ENCODE measurements at places on chromosomes 11 and 22. TPM values are rescaled to one million over a fixed set of nuclear protein-coding genes. Genes with fewer than 3 reads are reported as not detected.

- H3K27ac ChIP-seq = no peak overlapping the region
- H3K27me3 ChIP-seq = no peaks in the 10 kb centered on the region
- H3K4me1 ChIP-seq = no peaks in the 10 kb centered on the region
- H3K36me3 ChIP-seq = no peaks in the 10 kb centered on the region
- H3K4me3 ChIP-seq = no peak overlapping the region
- DNase-seq = no peak
Observed at GRCh38 chr22:48603621-48604320, 1223.9 kb downstream of the BRD1 start.

DNA sequence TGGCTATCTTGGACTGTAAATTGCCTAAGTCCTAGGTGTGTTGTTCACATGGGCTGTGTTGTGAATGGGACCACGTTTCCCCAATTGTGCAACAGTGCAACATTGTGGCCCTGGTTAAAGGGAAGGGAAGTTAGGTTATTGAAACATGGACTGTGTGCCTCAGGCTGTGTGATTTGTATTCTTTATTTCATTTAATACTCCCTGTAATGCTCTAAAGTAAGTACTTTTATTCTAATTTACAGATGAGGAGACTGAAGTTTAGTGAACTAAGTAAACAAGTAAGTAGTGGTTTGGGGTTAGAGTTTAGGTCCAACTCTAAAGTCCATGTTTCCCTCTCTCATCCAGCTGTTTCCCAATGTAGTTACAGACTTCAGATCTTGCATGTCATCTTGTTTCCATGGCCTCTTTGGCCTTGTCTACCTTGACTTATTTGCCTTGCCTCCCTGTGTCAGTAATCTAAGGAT, 77.7 kb downstream of the STIM1 start:
- DNase-seq = no peak
- H3K4me3 ChIP-seq = no peak overlapping the region
- H3K27me3 ChIP-seq = no peaks in the 10 kb centered on the region
- no peak overlapping the region for H3K27ac ChIP-seq
- no peaks in the 10 kb centered on the region for H3K36me3 ChIP-seq

DNA sequence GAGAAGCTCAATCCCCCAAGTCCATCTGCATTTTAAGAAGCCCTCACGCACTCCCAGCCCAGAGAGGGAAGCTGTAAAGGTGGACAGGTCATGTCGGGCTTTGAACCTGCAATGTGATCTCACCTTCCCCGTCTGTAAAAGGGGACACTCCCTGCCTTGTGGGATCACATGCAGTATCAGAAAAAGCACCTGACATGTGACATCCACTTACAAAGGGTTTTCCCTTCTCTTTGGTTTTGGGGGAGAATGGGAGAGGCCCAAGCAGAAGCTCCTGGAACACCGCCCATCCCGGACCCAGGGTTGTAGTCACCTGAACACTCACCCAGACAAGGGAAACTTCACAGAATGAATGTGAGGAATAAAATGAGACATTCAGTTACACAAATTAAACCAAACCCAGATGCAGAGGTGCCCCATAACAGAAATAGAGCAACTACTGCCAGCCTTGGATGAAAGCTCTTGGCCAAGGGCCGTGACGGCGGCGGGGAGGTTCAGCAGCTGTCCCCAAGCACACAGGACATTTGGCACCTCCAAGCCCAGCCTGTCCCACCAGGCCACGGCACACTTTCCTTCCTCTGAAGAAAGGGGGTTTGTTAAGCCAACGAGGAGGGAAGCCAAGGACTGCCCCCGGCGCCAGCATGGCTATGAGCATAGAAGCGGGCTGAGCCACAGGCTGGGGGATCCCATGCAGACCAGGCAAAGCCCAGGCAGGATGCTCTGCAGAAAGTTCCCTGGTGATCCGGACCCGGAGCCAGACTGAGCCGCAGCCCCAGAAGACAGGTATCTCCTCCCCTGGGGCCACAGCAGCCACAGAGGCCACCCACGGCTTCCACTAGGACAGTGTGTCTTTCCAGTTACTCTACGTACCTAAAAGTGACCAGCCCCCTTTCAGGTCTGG, 3.8 kb downstream of the BID start:
- H3K27me3 ChIP-seq = no peaks in the 10 kb centered on the region
- H3K36me3 ChIP-seq = no peaks in the 10 kb centered on the region
- DNase-seq = no peak
- H3K4me3 ChIP-seq = no peak overlapping the region
- H3K27ac ChIP-seq = no peak overlapping the region

Gene FOLR1
- 163 TPM for total RNA-seq

Gene VPS26B
- 37.2 TPM for total RNA-seq

DNA sequence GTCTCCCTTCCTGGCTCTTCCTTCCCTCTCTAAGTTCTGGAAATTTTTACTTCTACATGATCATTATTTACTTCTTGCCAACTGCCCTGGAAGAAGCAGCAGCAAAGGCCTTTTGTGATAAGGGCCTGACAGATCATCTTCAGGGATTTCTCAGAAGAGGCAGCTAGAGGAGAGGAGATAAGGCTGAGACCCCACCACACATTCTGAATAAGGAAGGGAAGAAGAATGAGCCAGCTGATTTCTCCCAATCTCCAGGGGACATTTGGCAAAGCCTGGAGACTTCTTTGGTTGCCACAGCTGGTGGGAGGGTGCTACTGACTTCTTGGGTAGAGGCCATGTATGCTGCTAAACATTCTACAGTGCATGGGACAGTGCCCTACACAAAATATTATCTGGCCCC, 122.4 kb upstream of the OR9Q1 start:
- no peak overlapping the region for H3K4me3 ChIP-seq
- no peak for DNase-seq
- H3K36me3 ChIP-seq = no peaks in the 10 kb centered on the region
- no peak overlapping the region for H3K27ac ChIP-seq

GRCh38 chr11:69087133-69087524, 38.4 kb downstream of the TPCN2 start:
- H3K4me3 ChIP-seq = no peak overlapping the region
- H3K4me1 ChIP-seq = no peaks in the 10 kb centered on the region
- DNase-seq = no peak
- H3K27ac ChIP-seq = no peak overlapping the region
- no peaks in the 10 kb centered on the region for H3K27me3 ChIP-seq

- no peaks in the 10 kb centered on the region for H3K36me3 ChIP-seq
- no peaks in the 10 kb centered on the region for H3K4me1 ChIP-seq
- H3K4me3 ChIP-seq = no peak overlapping the region
- H3K27ac ChIP-seq = no peak overlapping the region
- no peak for DNase-seq
Observed at GRCh38 chr11:17782603-17783337, 48.2 kb downstream of the KCNC1 start.

Gene TYR
- not detected for total RNA-seq

- H3K27ac ChIP-seq = no peak overlapping the region
- H3K27me3 ChIP-seq = no peaks in the 10 kb centered on the region
- no peak overlapping the region for H3K4me3 ChIP-seq
- H3K36me3 ChIP-seq = no peaks in the 10 kb centered on the region
- H3K4me1 ChIP-seq = peaks cover 75% of the 10 kb centered on the region
Observed at GRCh38 chr22:21858025-21858764, 9.2 kb downstream of the MAPK1 start.

- H3K27ac ChIP-seq = peak overlapping the region; percentile 11
- no peak overlapping the region for H3K4me3 ChIP-seq
- DNase-seq = peak; percentile 26
- peaks cover 26% of the 10 kb centered on the region for H3K36me3 ChIP-seq
Observed at GRCh38 chr11:125091877-125092664, 19.4 kb downstream of the TMEM218 start.

Gene OR8G1
- total RNA-seq = not detected

Gene INS
- total RNA-seq = not detected

GRCh38 chr11:121067962-121068647, 32.9 kb upstream of the TECTA start:
- no peak overlapping the region for H3K4me3 ChIP-seq
- DNase-seq = no peak
- H3K36me3 ChIP-seq = peaks cover 47% of the 10 kb centered on the region
- no peak overlapping the region for H3K27ac ChIP-seq
- peaks cover 3% of the 10 kb centered on the region for H3K4me1 ChIP-seq

DNA sequence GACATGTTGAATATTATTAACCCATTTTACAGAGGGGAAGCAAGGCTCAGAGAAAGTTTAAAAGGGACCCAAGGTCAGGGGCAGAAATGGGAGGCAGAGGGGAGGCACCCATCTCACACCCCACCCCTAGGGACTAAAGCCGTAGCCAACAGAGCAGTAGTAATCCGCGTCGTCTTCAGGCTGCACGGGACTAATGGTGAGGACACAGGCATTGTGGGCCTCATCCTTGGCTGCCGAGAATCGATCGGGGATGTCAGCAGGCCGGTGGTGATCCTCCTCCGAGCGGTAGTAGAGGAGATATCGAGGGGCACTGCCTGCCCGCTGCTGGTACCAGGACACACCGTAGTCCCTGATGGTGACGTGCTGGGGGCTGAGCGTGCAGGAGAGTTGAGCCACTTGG, 1.5 kb downstream of the VPREB3 start:
- DNase-seq = no peak
- H3K4me3 ChIP-seq = no peak overlapping the region
- no peak overlapping the region for H3K27ac ChIP-seq
- peaks cover 8% of the 10 kb centered on the region for H3K4me1 ChIP-seq
- no peaks in the 10 kb centered on the region for H3K27me3 ChIP-seq

DNA sequence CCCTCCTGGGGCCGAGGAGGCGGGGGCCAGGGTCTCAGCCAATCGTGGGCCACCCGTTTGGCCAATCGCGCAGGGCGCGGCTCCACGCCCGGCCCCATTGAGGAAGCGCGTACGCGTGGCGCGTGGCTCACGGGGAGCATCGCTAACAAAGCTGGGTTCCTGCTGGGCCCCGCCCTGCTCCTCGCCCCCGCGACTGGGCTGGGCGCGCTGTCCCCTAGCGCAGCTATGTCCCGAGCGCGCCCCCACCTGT, 614 bp upstream of the ASCL2 start:
- peak; percentile 85 for DNase-seq
- peaks cover 29% of the 10 kb centered on the region for H3K27me3 ChIP-seq
- H3K36me3 ChIP-seq = no peaks in the 10 kb centered on the region
- H3K4me3 ChIP-seq = peak overlapping the region; percentile 21
- no peak overlapping the region for H3K27ac ChIP-seq

GRCh38 chr11:95599959-95600586, 189.5 kb downstream of the FAM76B start:
- H3K36me3 ChIP-seq = no peaks in the 10 kb centered on the region
- no peak overlapping the region for H3K27ac ChIP-seq
- no peak overlapping the region for H3K4me3 ChIP-seq
- no peaks in the 10 kb centered on the region for H3K27me3 ChIP-seq

Gene TRIM49
- not detected for total RNA-seq

- H3K4me3 ChIP-seq = no peak overlapping the region
- DNase-seq = no peak
- no peak overlapping the region for H3K27ac ChIP-seq
- H3K27me3 ChIP-seq = no peaks in the 10 kb centered on the region
- H3K36me3 ChIP-seq = no peaks in the 10 kb centered on the region
Observed at GRCh38 chr11:83473743-83474142, 187.6 kb upstream of the CCDC90B start.

Gene PTGDR2
- 1.8 TPM for total RNA-seq

Gene NRGN
- 79.9 TPM for total RNA-seq

DNA sequence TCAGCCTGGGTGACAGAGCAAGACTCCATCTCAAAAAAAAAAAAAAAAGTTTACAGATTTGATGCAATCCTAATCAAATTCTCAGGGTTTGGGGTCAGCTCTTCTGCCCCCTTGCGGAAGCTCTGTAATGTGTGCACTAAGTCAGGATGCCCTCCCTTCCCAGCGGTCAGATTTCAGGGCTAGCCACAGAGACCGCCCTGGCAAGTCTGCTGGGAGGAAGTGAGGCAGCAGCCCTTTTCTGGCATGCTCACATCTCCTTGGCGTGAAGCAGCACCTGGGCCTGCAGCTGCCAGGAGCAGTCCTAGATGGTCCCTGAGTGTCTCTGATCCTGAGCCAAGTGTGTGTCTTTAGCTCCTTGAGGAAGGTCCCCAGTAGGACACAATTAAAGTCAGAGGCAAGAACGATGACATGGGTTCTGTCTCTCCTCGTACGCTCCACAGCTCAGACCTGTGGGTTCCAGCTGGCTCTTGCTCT, 10.9 kb upstream of the APOBEC3C start:
- H3K36me3 ChIP-seq = no peaks in the 10 kb centered on the region
- peak; percentile 81 for DNase-seq
- no peak overlapping the region for H3K27ac ChIP-seq
- no peaks in the 10 kb centered on the region for H3K27me3 ChIP-seq
- H3K4me1 ChIP-seq = peaks cover 9% of the 10 kb centered on the region

Gene FAM227A
- 0.98 TPM for total RNA-seq

Gene PGA3
- total RNA-seq = not detected

DNA sequence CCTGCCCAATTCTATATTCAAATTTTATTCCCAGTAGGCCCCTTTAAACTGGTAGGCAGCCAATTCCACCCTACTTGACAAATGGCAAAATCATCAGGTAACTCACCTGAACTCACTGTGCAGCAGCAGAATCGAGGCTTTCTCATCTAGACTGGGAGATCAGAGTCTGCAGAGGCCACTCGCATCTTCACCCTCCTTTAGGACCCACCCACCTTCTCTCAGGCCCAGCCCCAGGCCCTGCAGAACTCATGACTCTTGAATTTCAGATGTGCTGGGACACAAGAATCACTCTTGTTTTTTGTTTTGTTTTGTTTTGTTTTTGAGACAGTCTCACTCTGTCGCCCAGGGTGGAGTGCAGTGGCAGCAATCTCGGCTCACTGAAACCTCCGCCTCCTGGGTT, 38.8 kb downstream of the MICAL3 start:
- H3K27ac ChIP-seq = no peak overlapping the region
- H3K36me3 ChIP-seq = no peaks in the 10 kb centered on the region
- H3K4me3 ChIP-seq = no peak overlapping the region
- H3K4me1 ChIP-seq = peaks cover 6% of the 10 kb centered on the region
- DNase-seq = no peak

Measured in upper lobe of right lung (tissue), 1 donor.